ENCODE measurements at places on chromosomes 2 and 18.

- DNase-seq: no peak
Measured at GRCh38 chr2:238803996-238804870, 43.7 kb upstream of the TWIST2 start.

- no peak for DNase-seq
Measured at GRCh38 chr2:190355968-190356644, 12.7 kb downstream of the INPP1 start.

DNA sequence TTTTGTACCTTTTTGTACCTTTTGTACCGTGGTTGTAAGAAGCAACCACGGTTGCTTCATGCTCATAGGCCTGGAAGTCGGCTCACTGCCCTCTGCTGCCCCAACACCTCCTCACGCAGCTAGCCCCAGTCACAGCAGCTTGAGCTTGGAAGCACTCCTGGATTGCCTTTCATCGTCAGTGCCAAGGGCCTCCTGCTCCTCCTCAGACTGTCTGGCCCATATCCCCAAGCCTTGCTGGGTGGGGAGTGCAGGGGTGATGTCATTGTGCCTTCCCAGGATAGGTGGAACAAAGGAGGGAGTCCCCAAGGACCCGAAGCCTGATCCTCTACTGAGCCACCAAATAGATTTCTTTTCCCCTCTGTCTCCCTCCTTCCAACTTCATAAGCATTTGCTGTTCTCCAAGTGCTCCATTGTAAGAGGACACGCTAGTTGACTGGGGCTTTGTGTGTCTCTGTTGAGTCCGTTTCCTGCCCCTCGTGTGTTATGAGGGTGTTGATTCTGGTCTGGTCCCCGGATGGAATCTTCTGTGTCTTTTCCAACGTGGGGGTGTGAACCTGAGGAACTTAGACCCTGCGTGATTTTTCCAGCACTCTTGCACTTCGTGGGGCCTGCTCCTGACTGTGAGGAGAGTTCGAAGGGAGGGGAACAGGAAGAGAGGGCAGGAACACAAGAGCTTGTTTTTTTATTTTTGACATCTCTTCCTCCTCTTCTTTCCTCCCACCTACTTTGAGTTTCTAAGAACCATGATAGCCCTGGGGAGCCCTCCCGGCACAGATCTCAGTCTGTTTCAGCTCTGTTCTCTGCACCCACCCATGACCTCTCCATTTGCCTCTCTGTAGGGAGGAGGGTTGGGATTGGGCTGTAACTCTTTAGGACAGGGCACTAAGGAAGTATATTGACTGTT, 127.2 kb upstream of the EML6 start:
- DNase-seq: no peak

DNA sequence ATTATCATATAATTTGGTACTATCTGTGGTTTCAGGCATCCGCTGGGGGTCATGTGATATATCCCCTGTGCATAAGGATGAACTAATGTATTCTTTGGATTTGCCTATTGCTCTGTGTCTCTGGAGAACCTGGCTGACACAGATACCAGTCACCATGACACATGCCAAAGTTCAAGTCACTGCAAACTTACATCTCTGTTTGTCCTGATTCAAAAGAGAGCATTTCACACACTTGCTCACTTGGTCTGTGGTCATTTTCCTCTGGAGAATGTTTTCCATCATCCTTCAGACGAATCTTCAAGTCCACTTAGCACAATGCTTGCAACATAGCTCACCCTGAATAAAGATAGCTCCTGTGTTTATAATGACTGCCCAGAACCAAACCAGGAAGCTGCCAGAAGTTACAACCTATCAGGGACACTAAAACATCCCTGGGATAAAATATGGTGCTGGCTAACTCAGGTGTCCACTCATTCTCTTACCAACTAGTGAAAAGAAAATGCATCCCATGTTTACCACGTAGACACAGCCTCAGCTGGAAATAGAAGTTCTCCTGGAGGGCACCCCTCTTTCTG, 18.1 kb downstream of the SULT1C3 start:
- no peak for DNase-seq

DNA sequence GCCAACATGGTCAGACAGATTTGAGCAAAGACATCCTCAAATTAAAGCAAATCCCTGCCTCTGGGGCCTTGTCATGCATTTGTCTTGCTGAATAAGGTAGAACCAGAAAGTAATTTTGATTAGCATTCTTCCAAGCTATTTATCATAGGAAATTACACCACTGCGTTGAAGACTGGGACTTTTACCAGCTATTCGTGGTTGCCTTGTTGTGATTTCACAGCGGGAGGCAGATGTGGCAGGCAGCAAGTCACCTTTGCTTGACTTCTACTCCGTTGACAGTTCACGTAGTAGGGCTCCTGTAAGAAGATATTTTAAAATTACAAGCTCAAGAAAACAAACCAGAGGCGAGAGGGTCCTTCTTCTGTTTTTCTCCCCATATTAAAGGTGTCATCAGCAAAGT, 80.6 kb downstream of the EN1 start:
- DNase-seq: no peak
